C1 segment of cervical spinal cord (tissue), 14 donors: ENCODE measurements at places on chromosomes 4 and X.

DNA sequence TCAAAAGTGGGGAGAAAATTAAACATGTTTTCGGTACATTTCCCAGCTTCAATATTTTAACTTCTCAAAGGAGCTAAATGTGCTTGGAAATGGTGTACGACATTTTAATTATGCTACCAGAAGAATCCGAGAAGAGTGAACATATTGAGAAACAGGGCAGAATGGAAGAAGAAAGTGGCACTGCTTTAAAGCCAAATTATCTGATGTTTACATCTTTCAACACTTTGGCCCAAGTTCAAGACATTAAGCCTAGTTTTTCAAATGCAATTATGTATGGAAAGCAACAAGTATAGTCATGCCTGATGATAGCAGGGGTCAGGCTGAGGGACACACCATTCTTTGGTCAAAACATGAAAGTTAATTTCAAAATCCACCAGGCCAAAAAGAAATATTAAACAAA is 577.9 kb upstream of the ZFP42 start:
- DNase-seq: no peak

- DNase-seq: no peak
These were observed 62.2 kb downstream of the TIGD2 start for GRCh38 chr4:89173336-89174090.

DNA sequence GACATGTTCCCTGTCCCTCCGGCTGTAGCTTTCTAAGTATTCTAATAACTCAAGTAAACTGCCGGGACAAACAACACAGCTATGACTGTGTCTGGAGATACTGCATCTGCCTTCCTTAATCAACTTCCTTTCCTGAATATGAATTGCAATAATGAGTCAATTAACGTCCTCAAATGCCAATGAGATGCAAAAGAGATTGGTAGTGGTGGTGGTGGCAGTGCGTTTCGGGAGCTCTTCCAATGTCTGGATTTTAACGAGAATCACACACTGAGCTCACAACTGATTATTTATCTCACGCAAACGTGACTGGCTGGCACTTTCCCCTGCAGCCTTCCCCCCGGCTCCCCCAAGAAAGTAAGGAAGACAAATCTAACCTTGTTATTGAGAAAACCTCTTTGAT is 226.1 kb upstream of the GK2 start:
- no peak for DNase-seq

- no peak for DNase-seq
These were observed 2.7 kb downstream of the ARHGEF6 start for GRCh38 chrX:136778020-136778419.

DNA sequence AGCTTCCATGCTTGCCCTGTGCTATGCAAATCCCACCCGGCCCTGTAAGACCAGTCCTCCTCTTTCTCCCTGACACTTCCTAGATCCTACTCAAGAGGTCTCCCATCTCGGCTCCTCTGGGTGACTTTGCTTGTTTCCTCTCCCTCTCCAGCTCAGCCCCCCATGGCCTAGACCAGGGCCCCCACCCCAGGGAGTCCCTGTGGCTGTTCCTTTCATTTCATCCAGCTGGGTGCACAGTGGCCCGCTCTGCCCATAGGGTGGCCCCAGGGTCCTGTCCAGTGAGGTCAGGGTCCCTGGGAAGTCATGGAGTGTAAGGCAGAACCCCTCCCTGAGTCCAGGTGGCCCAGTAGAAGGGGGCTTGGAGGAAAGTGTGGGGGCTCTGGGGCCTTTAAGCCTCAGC is 52.3 kb upstream of the NKX1-1 start:
- DNase-seq: no peak

- no peak for DNase-seq
These were observed 37.7 kb upstream of the ADGRA3 start for GRCh38 chr4:22553560-22553959.

GRCh38 chr4:148857239-148857972 is 415.2 kb upstream of the NR3C2 start:
- DNase-seq: no peak

DNA sequence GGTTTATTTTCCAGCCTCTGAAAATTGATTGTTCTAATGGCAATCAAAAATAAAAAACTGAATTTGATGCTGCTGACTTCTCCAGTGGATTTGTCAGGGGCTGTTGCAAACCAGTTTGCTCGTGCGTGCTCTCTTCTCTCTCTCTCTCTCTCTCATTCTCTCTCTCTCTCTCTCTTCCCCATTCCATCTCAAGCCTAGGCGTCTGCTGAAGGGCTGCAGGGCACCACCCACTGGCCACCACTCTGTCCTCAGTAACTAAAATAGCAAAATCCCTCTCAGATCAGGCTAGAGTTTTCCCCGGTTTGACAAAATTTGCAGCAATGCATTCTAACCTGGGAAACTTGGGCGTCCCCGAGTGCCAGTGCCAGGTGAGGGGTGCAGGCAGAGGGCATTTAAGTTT is 19.4 kb downstream of the NKX6-1 start:
- no peak for DNase-seq

GRCh38 chr4:19776929-19777328 is 474.8 kb upstream of the SLIT2 start:
- no peak for DNase-seq

DNA sequence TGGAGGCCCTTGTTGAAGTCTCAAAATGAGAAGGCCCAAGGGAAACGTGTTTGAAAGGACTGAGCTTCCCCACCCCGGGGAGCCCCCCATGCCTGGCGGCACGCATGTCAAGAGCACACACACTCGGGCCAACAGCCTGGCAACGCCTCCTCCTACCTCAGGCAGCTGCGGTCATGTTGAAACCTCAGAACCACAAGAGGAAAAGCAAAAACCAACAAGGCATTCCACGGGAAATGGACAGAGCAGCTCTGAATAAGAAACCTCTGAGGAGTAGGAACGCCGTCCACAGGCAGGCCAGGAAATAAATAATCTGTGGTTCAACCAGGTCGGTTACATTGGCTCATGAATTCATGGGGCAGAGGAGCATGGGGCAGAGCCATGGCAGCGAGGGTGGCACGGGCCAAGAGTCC is 95.7 kb upstream of the AFAP1 start:
- no peak for DNase-seq

GRCh38 chr4:56730097-56730496 is 49.0 kb upstream of the HOPX start:
- no peak for DNase-seq

DNA sequence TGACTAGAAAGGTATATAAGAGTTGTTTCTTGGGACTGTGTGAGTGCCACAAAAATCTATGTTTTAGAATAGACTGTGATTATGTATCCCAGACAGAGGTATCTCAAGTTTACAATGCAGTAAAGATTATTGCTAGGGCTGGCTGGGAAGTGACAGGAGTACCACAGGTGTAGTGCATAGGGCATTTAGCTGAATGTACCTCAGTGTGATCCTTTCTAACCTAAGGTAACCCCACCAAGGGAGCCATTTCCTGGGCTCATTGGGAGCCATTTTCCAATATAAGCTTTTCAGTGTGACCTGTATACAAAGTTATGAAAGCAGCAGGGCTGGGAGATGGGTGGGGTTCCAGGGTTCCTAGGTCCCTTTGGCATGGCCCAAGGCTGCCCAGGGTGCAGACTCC is 6.1 kb upstream of the LEF1 start:
- no peak for DNase-seq

DNA sequence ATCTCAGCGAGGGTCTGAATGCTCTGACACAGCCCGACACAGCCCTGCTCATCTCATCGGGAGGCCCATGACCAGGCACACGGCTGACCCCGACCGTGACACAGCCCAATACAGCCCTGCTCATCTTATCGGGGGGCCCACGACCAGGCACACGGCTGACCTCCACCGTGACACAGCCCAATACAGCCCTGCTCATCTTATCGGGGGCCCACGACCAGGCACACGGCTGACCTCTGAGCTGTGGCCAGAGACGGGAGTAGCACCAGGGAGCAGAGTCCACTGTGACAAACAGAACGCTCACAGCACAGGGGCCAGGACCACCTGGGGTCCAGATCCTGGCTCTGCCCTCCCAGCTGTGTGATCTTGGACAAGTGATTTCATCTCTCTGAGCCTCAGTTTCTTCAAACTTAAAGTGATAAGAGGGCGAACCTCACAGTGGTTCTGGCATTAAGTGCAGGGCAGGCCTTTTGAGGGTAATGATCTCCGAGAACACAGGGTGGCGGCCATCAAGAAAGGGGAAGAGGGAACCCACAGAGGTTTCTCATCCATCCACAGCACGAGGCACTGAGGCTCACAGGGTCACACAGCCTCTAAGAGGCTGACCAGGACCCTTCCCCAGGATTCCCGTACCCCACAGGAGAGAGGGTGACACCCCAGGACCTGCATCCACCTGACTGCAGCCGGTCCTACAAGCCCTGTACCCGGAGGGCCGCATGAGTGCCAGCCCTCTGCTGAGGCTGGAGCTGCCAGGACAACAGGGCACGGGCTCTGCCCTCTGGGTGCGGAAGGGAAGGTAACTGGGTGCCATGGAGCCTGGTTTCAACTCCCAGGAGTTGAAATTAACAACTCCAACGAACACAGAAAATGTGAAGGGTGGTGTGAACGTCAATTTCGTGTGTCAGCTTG is 60.1 kb downstream of the WFS1 start:
- DNase-seq: no peak

GRCh38 chr4:148868191-148868590 is 426.0 kb upstream of the NR3C2 start:
- DNase-seq: no peak

GRCh38 chr4:8649631-8650361 is 57.2 kb downstream of the CPZ start:
- DNase-seq: no peak

DNA sequence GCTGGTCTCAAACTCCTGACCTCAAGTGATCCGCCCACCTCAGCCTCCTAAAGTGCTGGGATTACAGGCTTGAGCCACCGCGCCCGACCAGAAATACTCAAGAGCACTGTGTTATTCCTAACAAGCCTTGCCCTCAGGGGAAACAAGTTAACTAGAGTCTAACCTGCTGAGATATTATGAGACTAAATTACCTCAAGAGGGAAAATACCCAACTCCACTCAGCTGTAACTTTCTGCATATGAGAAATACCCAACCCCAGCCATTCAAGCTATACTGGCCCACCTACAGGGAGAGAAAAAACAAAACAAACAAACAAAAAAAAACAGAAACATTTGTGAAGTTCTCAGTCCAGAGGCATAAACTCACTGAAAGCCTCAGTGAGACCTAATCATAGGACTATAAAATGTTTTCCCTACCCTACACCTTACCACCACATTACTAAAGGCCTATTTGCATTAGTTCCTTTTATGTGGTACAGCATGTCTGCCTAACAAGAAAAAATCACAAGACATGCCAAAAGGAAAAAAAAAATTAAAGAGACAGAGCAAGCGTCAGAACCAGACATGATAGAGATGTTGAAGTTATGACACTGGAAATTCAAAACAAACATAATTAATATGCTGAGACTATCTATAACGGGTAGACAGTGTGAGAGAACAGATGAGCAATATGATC is 876.0 kb downstream of the FSTL5 start:
- no peak for DNase-seq
